ENCODE measurements at places on chromosomes 13 and 19. TPM values are rescaled to one million over a fixed set of nuclear protein-coding genes. Genes with fewer than 3 reads are reported as not detected.

CEACAM3 gene
- total RNA-seq = not detected

TTYH1 gene
- total RNA-seq = 0.30 TPM

ZNF701 gene
- 0.15 TPM for total RNA-seq

NLRP4 gene
- not detected for total RNA-seq

CBY2 gene
- not detected for total RNA-seq

ICAM5 gene
- 0.34 TPM for total RNA-seq

ZNF844 gene
- total RNA-seq = not detected

PROZ gene
- total RNA-seq = not detected

ZNF564 gene
- total RNA-seq = 1.1 TPM

SIAH3 gene
- total RNA-seq = not detected

ARHGAP45 gene
- 2.8 TPM for total RNA-seq

PNMA8A gene
- total RNA-seq = 10.0 TPM

CRX gene
- total RNA-seq = not detected

ZNF581 gene
- 47.4 TPM for total RNA-seq

AMER2 gene
- not detected for total RNA-seq

SIGLEC9 gene
- total RNA-seq = not detected

CNN2 gene
- total RNA-seq = 88.2 TPM

ZNF616 gene
- total RNA-seq = 0.52 TPM

SULT2A1 gene
- not detected for total RNA-seq

KRTDAP gene
- total RNA-seq = not detected

DAND5 gene
- total RNA-seq = 0.32 TPM

CCNA1 gene
- 0.54 TPM for total RNA-seq

EHD2 gene
- total RNA-seq = 157 TPM

MYO1F gene
- total RNA-seq = 0.31 TPM

FRY gene
- total RNA-seq = 0.09 TPM

ZNF443 gene
- 1.3 TPM for total RNA-seq

DACH1 gene
- total RNA-seq = not detected

CHST8 gene
- total RNA-seq = 0.14 TPM

HCST gene
- total RNA-seq = 0.28 TPM

NLRP12 gene
- not detected for total RNA-seq

TBXA2R gene
- total RNA-seq = 1.2 TPM

CYP2F1 gene
- not detected for total RNA-seq

OVOL3 gene
- total RNA-seq = 0.36 TPM

BEST2 gene
- 0.22 TPM for total RNA-seq

POU2F2 gene
- 0.21 TPM for total RNA-seq

TEKTIP1 gene
- total RNA-seq = not detected

ZNF723 gene
- not detected for total RNA-seq

ZNF527 gene
- 2.6 TPM for total RNA-seq

CD33 gene
- total RNA-seq = not detected

CFAP97D2 gene
- total RNA-seq = not detected

MCEMP1 gene
- not detected for total RNA-seq

ZNF575 gene
- total RNA-seq = 1.6 TPM

SLC10A2 gene
- not detected for total RNA-seq

MRPS31 gene
- total RNA-seq = 13.6 TPM

LILRA6 gene
- total RNA-seq = not detected

FUT2 gene
- not detected for total RNA-seq

ZNF229 gene
- 2.6 TPM for total RNA-seq

CYP2A7 gene
- total RNA-seq = not detected

ZNF491 gene
- total RNA-seq = not detected

ARL11 gene
- total RNA-seq = not detected

EPS8L1 gene
- 5.0 TPM for total RNA-seq

TMIGD2 gene
- total RNA-seq = not detected

TMEM147 gene
- total RNA-seq = 426 TPM

DNAJC15 gene
- 0.05 TPM for total RNA-seq

SMIM24 gene
- total RNA-seq = 0.69 TPM

IZUMO2 gene
- total RNA-seq = not detected

LAIR1 gene
- not detected for total RNA-seq

TIMM13 gene
- 112 TPM for total RNA-seq

Measured in A549 treated with GW870086 at 1 μM for 4 hours (cell line).